Fibroblast of skin of left biceps (primary cell): ENCODE measurements at places on chromosomes 2 and 18.

DNA sequence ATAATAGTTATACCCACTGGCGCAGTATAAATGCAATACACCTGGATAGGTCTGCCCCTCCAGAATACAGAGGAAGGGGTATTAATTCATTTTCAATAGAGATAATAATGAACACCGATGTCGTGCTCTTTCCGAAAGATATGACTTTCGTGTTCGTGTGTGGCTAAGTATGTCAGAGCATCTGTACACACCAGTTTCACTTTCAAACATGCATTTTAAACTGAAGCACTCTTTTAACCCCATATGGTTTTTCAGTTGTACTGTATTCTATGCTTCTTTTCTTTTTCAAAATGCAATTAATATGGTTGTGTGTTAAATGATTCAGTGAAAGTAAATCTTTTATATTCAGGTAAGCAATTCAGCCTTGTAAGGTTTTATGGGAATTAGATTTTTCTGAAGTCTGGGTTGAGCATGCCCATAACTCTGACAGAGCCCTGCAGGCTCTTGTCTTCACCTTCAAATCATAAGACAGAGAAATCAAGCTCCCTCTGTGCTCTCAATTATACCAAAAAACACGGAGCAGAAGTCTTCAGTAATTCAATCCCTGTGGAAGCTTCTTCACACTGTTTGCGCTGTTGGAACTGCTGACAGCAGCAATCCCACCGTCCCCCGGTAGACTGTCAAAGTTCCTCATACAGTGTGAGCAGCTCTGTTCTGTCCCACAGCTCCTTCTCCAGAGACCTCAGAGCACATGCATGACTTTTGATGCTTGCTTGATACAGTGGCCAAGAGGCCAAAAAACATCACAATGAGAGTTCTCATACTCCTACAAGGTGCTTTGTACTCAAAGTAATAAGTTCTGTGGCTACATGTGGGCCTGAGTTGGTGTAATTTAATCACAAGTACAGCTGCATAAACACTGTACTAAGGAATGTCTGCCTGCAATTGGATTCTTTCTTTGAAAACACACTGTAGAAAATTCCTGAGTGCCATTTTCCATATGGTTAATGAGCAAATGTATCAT lies 186.8 kb downstream of the ZNF521 start:
- peak; percentile 59 for DNase-seq

DNA sequence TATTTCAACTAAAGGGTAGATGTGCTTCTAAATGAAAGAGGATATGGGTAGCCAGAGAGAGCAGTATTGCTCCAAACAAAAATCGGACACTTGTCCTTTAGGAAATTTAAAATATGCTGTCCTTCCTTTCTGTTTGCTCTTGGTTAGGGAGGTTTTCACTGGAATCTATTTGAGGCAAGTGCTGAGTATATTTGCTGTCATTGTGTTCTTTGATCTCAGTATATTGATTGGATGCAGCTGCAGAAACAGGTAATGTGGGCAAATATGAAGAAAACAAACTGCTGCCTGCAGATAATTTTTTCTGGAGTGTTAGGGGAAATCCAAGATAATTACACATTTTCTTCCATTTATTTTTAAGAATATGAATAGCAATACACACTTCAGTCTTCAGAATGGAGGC lies 410.2 kb downstream of the NCKAP5 start:
- DNase-seq: no peak

DNA sequence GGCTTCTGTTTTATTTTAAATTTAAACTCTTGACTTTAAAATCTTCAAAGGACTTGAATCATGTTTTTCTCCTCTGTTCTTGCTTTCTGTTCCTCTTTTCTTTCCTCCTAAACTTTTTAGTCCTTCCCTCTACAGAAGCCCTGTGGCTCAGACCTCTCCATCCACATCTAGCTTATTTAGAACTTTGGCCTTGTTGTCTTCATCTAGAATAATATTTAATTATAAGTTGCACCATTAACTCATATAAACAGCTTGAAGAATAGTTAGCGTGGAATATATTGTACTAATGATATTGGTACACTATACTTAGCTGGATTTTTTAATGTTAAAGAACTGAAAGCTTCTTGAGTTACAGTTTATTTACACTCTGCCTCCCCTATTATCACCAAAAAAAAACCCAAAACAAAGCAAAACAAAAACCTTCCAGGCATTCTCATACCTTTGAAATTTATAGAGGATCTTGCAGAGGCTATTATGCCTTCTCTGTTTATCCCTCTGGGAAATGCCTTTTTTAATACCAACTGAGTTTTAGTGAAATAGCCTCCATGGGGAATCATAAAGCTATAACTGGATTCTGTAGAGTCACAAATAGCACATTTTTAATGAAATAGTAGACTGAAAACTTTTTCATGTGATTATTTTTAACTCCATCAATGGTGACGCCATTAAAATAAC lies 9.2 kb upstream of the CCDC141 start:
- no peak for DNase-seq

DNA sequence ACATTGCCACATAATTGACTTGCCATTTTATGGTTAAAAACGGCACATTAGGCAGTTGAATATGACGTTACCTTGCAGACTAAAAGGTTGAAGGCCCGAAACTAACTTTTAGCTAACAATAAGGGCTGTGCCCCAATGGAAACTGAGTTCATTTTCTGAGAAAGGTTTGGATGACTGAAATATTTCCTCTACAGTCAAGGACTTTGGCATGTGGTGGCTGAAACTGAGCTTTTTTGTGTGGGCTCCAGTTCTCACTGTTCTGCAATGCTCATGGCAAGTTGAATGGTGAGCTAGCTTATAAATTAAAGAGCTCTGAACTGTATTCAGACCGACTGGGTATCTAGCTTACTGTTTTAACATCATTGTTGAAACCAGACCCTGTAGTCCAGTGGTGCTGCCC lies 23.8 kb upstream of the TXNDC2 start:
- DNase-seq: no peak

DNA sequence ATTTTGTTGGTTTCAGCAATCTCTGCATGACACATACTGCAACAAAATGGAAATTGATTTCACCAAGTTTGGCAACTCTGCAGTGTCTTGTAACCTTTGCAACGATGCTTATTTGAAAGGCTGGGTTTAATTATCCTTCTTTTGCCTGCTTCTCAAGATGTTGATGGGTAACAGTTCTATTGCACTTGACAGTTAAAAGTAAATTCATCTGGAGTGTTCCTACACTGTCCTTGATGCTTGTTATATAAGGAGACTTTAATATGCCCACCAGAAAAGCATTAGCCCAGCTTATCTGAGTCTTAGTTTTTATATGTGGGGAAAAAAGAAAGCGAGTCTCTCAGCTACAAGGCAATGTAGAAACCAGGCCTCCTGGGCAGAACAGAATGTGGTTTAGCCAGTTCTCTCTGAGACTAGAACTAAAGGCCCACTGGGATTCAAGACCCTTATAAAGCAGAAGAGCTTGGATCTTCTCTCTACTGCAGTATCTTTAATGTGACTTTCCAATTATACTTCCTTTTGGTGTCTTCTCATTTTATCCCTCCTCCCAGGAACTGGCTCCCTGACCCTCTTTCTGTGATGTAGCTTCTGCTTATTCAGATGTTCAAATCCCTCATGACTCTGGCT lies 106.8 kb upstream of the LYPD6 start:
- DNase-seq: no peak

GRCh38 chr2:227366769-227367426 lies 12.2 kb downstream of the TM4SF20 start:
- no peak for DNase-seq
